ENCODE measurements at places on chromosomes 7 and 10.

- no peak for DNase-seq
Observed at GRCh38 chr7:47516985-47517600, 64.8 kb downstream of the TNS3 start.

DNA sequence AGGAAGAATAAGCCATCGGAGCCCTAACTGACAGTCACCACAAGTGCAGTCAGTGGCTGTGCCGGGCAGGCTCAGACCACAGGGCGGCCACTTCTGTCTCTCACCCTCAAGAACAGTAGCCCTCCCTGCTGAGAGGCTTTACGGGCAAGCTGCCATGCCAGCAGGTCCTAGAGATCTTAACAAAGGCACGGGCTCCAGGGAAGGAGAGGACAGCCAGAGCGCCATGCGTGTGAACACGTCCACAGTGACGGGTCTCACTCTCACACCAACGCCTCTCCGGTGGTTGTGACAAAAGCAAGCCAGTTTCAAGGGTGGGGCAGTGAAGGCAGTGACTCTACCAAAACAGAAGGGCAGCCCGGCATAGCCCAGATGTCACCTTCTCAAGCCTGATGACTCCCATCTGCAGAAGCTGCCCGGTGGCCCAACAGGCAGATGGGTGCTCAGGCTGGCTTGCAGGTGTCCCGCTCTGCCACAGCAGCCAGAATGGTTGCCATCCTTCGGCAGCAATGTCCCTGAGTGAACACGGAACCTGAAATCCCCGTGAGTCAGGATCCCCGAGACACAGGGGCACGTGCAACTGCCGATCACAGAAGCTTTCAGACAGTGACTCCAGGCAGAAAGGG is 102.0 kb downstream of the FAM53B start:
- no peak for DNase-seq

- no peak for DNase-seq
Observed at GRCh38 chr10:110217662-110218008, 10.2 kb downstream of the MXI1 start.

- DNase-seq, result no peak
Observed at GRCh38 chr10:80462981-80463741, 9.1 kb downstream of the TSPAN14 start.

DNA sequence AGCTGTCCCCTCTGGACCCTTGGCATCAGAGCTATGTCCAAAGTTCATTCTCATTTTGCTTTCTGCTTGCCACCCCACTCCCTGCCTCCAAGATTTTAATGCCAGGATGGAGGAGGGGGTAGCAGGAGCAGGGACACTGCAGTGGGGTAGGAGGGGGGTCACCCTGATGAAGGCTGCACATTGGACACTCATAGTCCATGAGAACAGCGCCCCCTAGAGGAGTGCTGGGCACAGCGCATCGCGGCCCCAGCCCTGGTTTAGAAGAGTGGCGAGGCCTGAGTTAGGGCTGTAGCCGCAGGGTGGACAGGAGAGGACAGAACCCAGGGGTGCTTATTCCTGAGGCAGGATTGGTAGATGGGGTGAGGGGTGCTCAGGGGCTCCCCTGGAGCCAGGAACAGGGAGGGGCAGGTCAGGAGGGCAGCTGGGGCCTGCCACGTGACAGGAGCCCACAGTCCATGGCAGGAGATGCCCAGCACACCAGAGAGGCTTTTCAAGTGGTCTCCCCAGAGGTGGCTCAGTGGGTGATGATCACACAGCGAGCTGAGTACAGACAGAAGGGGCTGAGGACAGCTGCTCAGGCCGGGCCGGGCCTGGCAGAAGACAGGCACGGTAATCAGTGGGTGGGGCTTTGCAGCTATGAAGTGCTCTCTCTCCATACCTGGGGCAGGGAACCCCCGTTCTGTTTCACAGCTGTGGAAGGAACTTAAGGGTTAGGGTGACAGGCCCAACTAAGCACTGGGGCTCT is 71.4 kb downstream of the NEURL1 start:
- peak; percentile 56 for DNase-seq

GRCh38 chr10:609868-610545 is 79.5 kb downstream of the DIP2C start:
- DNase-seq, result no peak

GRCh38 chr10:112643600-112644264 is 196.7 kb downstream of the VTI1A start:
- no peak for DNase-seq

DNA sequence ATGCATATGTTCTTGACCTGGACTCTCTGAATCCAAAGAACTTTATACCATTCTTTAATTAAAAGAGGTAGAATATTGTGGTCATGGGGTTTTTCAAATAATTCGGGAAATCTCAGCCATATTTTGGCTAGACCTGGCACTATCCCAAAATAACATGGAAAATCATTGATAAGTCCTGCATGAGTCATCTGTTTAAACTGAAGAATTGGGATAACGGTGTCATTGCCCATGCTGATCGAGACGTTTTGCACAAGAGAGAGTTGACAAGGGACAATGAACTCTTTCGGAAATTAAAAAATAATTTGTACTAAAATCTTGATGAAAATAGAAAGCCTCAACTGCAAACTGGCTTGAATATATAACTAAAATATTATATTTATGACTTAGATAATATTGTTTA is 19.9 kb upstream of the ABCB4 start:
- no peak for DNase-seq

DNA sequence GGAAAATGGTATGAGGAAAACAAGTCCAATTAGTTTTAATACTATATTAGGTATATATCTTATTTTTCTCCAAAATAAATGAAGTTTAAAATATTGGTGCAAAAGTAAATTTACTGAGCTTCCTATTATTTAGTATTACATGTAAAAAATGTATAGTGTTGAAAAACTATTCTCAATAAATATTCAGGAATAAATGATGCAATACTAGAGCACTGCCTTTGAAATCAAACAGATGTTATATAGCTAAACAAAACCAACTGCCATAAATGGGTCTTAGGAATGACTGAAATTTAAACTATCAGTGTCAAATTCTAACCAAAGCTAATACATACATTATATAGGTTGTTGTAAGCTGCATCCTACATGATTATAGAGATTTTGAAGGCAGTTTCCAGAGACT is 1434.0 kb upstream of the LRRTM3 start:
- no peak for DNase-seq

GRCh38 chr7:101953248-101953819 is 135.9 kb downstream of the CUX1 start:
- no peak for DNase-seq

GRCh38 chr7:1045069-1046063 is 1.0 kb downstream of the GPR146 start:
- DNase-seq, result no peak

DNA sequence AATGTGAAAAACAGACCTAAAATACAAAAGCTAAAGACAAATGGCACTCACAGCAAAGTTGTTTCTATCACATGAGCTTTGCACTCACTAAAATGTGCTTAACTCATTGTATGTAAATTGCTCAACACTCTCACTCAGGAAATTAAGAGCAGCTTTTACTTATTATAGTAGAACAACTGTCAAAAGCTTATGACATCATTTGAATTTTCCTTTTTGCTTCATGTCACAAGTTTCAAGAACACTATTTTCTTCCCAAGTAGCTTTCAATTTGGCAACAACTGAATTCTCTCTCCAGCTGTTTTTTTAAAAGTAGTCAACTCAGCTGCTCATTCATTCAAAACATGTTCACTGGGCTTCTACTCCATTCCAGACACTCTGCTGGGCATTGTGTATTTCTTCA is 46.9 kb downstream of the ATE1 start:
- no peak for DNase-seq

- DNase-seq, result no peak
Observed at GRCh38 chr7:157490465-157490912, 153.7 kb downstream of the DNAJB6 start.

- DNase-seq, result no peak
Observed at GRCh38 chr10:53276797-53277196, 504.2 kb upstream of the MBL2 start.

- DNase-seq, result no peak
Observed at GRCh38 chr7:152672626-152673025, 3.3 kb downstream of the XRCC2 start.

- no peak for DNase-seq
Observed at GRCh38 chr10:61937631-61938351, 36.3 kb downstream of the ARID5B start.

GRCh38 chr10:21860718-21861117 is 142.8 kb downstream of the DNAJC1 start:
- DNase-seq, result no peak

DNA sequence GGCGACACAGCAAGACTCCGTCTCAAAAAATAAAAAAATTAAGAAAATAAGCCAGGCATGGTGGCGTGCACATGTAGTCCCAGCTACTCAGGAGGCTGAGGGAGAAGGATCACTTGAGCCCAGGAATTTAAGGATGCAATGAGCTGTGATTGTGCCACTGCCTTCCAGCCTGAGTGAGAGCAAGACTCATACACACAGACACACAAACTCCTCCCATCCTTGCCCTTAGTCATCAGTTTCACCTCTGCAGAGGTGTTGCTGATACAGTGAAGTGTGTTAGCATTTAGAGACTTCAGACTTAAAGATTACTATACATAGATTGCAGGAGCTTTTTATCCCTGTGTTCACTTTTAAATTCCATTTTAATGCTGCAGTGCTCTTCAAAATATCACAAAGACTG is 5.5 kb upstream of the H2AZ2 start:
- peak; percentile 9 for DNase-seq

DNA sequence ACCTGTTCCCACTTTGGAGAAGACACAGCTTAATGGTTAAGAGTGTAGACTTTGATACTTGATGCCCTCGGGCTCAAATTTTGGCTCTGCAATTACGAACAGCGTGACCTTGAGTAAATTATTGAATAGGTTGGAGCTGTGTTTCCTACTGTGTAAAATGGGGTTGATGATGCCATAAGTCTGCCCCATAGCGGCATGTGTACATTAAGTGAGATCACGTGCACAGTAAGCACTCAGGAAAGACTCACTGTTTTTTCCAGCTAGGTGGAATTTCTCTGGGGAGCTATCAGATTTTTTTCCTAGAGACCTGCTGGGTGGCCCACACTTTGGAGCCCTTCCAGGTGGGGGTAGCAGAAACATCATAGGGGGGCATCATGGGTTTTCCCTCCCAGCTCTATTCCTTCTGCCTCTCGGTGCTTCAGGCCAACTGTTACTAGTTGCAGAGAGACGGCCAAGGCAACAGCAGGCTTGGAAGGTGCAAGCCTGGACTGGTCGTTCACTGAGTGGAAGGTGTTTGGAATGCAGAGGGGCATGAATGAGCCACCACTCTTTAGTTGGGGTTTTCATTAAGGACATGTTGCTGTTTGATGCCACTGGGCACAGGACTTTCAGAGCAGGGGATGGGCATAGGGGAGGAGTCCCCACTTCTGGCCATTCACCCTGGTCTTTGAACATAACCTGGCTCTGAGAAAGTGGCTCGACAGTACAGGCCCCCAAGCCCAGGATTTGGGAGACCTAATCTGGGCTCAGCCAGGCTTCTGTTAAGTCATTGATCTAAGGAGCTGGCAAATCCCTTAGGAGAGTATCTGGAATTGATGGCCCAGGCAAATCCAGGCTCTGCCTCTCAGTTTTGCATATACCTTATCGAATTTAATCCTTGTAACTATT is 64.0 kb downstream of the SYPL1 start:
- no peak for DNase-seq

DNA sequence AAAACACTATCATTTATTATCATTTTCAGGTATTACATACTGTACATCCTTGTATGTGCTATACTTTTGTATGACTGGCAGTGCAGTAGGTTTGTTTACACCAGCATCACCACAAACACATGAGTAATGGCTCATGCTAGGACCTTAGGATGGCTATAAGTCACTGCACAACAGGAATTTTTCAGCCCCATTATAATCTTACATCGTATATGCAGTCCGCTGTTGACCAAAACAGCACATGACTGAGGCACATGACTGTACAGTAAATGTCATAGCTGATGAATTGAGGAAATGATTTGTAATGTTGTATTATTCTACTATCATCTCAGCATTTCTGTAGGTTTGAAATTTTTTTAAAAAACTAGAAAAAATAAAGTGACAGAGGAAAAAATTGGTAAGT is 38.6 kb downstream of the BPGM start:
- DNase-seq, result no peak

GRCh38 chr10:17046989-17047388 is 82.6 kb downstream of the CUBN start:
- DNase-seq, result no peak

- no peak for DNase-seq
Observed at GRCh38 chr7:132687981-132688383, 111.7 kb upstream of the PLXNA4 start.

DNA sequence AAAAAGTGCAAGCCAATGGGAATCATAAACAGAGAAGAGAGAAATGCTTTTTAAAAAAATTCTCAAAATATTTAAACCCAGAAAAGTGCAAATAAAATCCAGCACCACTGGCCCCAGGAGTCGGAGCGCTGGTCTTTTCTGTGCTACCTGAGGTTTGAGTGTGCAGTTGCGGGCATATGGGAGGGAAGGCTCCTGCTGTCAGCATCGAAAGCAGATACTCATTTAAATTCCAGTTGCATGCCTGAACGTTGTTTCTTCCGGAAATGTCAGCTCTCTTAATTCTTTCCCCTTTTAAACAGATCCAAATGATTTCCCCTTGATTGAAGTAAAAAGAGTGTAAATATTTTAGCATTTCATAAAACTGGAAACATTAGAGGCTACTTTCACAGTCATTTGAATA is 240.5 kb upstream of the GPR26 start:
- no peak for DNase-seq

- DNase-seq, result no peak
Observed at GRCh38 chr7:150735596-150736358, 1.4 kb upstream of the GIMAP5 start.

DNA sequence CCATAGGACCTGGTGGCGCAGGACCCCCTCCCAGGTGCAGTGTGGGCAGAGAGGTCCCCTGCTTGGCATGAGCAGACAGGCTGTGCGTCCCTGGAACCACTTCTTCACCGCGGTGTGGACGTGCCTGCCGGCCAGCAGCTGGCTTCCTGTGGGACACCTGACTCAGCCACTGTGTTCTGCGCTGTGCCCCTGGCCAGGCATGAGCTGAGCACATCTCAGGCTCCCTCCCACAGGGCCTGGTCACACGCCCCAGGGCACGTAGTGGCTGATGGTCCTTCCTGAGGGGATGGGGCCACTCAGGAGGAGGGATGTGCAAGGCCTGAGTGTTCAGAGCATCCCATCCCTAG is 3.5 kb upstream of the DEPP1 start:
- no peak for DNase-seq

Measured in stimulated activated naive CD8-positive, alpha-beta T cell treated with anti-CD3 and anti-CD28 coated beads, Interleukin-15, amount 100 ng/mL, for 72 hours (primary cell).